ENCODE measurements at places on chromosomes 4 and X. TPM values are rescaled to one million over a fixed set of nuclear protein-coding genes. Genes with fewer than 3 reads are reported as not detected.

UPF3B gene
- 11.1 TPM for polyA plus RNA-seq

EDA gene
- 8.4 TPM for polyA plus RNA-seq

RTL5 gene
- 6.4 TPM for polyA plus RNA-seq

SYTL5 gene
- polyA plus RNA-seq = 0.37 TPM

FAAH2 gene
- polyA plus RNA-seq = 0.50 TPM

Data from ovary (tissue), 10 donors.